ENCODE measurements at places on chromosomes 12 and 14.
A peak's percentile ranks its signal among the peaks of the same experiment; 100 is the strongest.

DNA sequence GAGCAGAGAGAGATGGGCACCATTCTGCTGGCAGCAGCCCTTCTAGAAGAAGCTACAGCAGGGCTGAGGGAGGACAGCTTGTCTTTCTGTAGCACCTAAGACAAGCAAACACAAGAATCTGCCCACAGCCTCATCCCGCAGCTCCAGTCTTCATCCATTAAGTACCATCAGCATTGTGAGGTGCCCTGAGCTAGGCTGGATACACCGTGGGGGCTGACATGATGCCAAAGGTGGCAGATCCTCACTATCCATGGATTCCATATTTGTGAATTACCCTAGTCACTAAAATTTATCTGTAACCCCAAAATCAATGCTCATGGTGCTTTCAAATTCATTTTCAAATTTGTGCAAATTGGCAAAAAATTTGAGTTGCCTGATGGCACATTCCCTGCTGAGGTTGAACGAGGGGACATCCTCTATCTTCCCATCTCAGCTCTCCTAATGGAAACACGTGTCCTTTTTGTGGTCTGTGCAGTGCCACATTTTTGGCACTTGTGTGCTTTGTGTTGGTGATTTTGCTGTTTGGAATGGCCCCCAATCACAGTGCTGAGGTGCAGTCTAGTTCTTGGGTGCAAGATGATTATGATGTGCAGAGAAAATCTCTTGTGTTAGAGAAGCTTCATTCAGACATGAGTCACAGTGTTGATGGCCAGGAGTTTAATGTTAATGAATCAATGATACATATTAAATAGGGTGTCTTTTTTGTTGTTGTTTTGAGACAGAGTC, 7.0 kb downstream of the PITPNM2 start:
- DNase-seq: no peak

GRCh38 chr12:12823811-12824210, 10.7 kb downstream of the DDX47 start:
- no peak for DNase-seq

DNA sequence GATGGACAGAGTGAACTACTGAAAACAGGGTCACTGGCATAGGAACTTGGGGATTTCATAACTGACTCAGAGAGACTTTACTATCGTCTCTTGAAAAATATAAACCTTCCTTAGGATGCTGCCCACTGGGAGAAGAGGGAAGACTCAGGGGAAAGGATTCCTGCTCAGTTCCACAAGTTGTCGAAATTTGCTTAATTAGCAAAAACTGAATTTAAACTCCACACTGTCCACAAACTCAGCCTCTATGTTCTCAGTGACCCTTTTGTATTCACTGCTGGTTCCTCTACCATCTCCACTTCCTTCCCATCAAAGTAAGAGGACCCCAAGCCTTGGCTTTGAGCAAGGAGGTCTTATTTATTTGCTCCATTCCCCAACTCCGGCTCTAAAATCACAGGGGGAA, 7.2 kb upstream of the MYL6B start:
- no peak for DNase-seq

GRCh38 chr12:724194-724855, 28.1 kb upstream of the WNK1 start:
- DNase-seq: peak; percentile 25

DNA sequence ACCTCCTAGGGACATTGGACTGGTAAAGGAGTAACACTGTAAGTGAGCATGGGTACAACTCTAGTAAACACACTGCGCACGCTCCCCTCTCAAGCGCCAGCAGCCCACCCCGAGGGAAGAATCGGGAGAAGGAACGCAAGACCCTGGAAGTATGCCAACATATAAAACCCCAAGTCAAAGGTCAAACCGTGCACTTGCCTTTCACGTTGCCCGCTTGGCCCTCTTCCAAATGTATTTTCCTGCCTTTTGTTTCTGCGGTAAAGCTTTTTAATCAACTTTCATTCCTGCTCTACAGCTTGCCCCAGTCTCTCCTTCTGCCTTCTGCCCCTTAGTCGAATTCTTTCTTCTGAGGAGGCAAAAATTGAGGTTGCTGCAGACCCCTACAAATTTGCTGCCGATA, 17.6 kb upstream of the CHST11 start:
- DNase-seq: no peak
